ENCODE measurements at places on chromosomes 12 and 14. TPM values are rescaled to one million over a fixed set of nuclear protein-coding genes. Genes with fewer than 3 reads are reported as not detected.

DNA sequence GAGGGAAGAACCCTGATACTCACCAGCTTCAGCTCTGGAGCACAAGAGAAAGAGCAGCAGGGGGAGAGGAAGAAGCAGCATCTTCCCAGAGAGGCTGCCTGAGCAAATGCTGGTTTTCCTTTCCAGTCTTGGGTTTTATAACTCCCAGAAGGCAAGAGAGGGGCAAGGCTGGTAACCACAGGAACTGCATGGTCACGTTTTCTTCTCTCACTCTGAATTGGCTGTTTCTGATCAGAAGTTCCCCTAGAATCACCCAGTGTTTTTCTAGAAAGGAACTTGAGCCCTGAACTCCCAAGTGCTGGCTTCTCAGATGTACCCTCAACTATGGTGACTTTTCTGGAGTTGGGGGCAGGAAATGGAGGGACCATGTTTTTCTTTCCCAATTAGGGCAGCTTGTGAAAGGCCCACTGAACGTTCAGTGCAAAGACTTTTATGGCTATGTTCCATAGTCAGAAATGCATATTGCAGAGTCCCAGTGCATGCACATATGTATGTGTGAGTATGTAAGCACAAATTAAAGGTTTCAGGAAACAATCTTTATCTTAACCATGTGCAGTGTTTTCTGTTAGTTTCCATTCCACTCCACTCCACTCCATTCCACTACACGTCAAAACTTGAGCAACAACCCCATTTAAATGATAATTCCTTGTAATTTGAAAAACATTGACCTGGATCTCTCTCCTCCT is at the start of gene CMA1:
Gene CMA1 (minus strand): TSS at position 111 of the 686 bp plus-strand sequence. CDS start 30 bp downstream, at position 81.
- DNase-seq: no peak

The SMCO3 gene
- total RNA-seq: not detected

- DNase-seq: no peak
Measured at GRCh38 chr12:48015954-48016353, 11.7 kb upstream of the COL2A1 start.

The KLRC3 gene
- not detected for total RNA-seq

DNA sequence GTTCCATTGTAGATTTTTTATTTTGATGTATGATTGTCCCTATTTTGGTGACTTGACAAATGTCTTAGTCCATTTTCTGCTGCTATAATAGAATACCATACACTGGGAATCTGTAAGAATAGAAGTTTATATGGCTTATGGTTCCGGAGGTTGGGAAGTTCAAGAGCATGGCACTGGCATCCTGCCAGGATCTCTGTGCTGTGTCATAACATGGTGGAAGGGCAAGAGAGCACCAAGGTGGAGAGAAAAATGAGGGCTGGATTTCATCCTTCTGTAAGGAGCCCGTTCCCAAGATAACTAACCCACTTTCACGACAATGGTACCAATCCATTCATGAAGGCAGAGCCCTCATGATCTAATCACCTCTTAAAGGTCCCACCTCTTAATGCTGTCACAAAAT is 176.7 kb downstream of the TMEM132D start:
- DNase-seq: no peak

GRCh38 chr12:3972576-3972975 is 99.4 kb upstream of the PARP11 start:
- DNase-seq: no peak

Measured in glutamatergic neuron (in vitro differentiated cells).